ENCODE measurements at places on chromosomes 11 and 22. TPM values are rescaled to one million over a fixed set of nuclear protein-coding genes. Genes with fewer than 3 reads are reported as not detected.

TMEM191B gene
- total RNA-seq: 0.26 TPM

OR52I2 gene
- total RNA-seq: not detected

P4HA3 gene
- total RNA-seq: under 0.01 TPM

SLC22A25 gene
- total RNA-seq: not detected

DDIAS gene
- total RNA-seq: 0.26 TPM

SCGB1C1 gene
- not detected for total RNA-seq

- no peak for DNase-seq
Measured at GRCh38 chr11:21257461-21257860, 588.1 kb downstream of the NELL1 start.

- DNase-seq: no peak
Measured at GRCh38 chr11:81278991-81279390, 1454.7 kb downstream of the FAM181B start.

DNA sequence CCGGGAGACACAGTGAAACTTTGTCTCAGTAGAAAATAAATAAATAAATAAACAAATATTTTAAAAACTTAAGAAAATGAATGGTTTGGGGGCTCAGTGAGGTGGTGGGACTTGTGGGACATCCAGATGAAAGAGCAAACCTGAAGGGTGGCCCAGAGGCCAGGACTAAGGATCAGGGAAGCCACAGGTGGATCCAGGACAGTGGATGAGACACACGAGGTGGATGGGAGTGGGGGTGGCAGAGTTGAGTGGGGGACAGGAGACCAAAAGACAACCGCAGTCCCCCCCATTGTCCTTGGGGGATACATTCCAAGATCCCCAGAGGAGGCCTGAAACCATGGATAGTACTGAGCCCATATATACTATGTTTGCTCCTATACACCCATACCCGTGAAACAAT, 7.1 kb downstream of the RFPL1 start:
- no peak for DNase-seq

- no peak for DNase-seq
Measured at GRCh38 chr11:64492561-64492960, 98.5 kb upstream of the SLC22A12 start.

GRCh38 chr11:35330931-35331330, 88.4 kb downstream of the SLC1A2 start:
- no peak for DNase-seq

GRCh38 chr11:117468888-117469287, 141.2 kb downstream of the CEP164 start:
- no peak for DNase-seq

DNA sequence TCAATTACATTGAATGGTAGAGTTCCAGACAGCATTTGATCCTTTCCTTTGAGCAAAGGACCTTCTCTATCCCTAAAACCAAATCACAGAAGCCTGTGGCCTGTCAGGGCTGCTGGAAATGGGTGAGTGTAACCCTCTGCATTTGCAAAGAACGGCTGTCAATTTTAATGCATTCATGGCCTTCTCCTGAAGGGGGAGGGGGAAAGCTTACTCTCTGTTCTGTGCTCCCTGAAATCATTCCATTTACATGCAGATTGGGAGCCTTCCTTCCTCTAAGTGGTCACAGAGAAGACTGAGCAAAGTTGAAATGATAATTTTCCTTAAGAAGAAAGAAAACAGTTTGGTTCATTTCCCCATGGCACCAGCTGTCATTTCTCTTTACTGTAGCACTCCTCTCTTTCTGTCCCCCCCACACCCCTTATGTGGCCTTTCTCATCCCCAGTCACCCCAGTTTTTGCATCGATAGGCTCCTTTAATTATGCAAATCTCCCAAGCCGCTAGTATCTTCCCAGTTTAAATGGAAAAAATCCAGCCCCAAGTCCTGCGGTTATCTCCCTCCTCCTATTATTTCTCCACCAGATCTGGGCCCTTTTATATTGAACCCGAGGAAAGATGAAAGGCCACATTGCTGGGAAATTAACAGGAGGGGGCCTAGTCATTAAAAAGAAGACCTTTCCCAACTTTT, 109.4 kb upstream of the KIRREL3 start:
- no peak for DNase-seq

DNA sequence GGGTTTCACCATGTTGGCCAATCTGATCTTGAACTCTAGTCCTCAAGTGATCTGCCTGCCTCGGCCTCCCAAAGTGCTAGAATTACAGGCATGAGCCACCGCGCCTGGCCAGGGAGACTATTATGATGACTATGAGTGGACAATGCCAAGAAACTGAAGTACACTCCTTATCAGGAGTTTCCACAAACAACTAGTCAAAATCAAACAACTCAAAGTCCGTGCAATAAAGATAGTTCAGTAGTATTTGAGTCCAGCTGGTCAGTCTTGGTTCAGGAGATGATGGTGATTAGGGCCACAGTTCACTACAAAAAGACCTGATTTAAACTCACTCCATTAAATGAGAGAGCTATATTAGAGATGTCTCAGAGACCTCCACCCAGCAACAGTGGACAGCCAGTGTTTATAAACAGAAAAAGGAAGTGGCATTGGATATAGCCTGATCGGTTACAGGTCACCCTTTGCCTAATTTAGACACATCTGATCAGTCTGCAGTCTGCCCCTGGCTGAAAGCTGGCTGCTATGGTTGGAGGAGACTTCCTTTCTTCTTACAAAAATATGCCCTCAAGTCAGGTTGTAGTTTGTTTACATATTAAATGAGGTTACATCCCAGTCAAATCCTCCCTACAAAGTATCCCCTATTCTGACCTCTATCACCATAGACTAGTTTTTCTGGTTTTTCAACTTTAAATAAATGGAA, 17.0 kb downstream of the CD3E start:
- DNase-seq: peak; percentile 14

DNA sequence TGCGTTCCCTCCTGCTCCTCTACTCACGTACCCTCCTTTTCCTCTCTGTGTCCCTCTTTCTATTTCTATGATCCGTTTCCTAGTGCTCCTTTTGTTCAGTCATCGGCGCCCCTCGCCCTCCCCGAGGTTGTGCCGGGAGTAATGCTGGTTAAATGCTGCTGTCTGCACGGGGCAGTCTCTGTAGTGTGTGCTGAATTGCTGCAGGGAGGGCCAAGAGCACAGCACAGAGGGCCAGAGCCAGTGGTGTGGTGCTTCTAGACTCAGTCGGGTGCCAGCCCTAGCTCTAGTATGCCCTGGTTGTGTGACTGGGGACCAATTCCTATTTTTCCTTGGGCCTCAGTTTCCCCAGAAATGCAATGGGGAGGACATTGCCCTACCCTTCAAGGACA, 98.3 kb downstream of the PKNOX2 start:
- no peak for DNase-seq

- peak; percentile 39 for DNase-seq
Measured at GRCh38 chr11:31106968-31107576, 262.5 kb downstream of the DCDC1 start.
